Stimulated activated CD4-positive, alpha-beta T cell treated with anti-CD3 and anti-CD28 coated beads, Interleukin-15, amount 100 ng/mL, for 24 hours (primary cell): ENCODE measurements at places on chromosomes 1 and 21.

- DNase-seq = no peak
Measured at GRCh38 chr1:154940651-154941194, 4.2 kb upstream of the PMVK start.

DNA sequence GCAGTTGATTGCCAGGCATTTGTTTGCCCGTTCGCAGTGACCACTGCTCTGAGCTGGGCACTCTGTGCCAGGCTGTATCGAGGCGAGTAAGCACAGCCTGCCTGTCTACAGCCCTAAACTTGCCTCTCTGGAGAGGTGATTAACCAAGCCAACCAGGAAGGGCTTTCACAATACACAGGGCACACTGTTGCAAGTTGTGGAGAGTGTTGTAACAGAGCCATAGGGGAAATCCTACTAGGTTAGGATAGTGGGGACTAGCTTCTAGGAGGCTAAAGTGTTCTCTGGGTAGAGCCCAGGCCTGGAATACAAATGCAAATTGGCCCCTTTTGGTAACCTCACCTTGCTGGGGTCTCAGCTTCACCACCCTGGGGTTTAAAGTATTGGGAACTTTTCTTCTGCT lies 23.8 kb downstream of the PRDM2 start:
- DNase-seq = no peak

GRCh38 chr21:29187944-29188343 lies 57.5 kb downstream of the MAP3K7CL start:
- DNase-seq = no peak

DNA sequence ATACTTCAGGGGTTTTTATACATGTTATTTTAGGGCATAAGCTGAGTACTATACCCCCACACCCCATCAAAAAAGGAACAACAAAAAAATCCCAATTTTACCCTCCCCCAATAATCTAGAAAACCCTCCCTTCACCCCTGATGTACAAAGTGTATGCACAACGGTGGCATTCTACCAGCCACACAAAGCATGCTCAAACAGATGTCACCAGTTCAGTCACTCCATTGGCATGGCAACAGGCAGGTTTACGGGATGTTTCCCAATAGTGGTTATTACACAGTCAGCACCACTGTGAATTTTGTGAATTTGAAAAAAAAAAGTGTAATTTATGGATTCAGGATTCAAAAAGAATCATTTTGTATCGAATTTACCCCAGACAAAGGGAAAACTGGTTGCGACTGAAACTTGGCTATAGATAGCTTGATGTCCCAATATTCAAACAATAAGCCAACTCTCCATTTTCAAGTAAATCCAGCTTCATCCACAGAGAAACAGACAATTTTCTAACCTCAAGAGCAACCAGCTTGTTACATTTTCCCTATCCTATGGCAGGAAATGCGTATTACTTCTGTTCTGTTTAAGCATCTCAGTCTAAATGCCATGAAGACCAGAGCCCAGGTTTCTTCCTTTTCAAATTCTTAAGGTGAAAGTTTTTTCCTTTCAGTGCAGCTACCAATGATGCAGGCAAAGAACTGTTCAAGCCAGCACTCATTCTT lies 34.0 kb upstream of the SLC45A3 start:
- DNase-seq = no peak

DNA sequence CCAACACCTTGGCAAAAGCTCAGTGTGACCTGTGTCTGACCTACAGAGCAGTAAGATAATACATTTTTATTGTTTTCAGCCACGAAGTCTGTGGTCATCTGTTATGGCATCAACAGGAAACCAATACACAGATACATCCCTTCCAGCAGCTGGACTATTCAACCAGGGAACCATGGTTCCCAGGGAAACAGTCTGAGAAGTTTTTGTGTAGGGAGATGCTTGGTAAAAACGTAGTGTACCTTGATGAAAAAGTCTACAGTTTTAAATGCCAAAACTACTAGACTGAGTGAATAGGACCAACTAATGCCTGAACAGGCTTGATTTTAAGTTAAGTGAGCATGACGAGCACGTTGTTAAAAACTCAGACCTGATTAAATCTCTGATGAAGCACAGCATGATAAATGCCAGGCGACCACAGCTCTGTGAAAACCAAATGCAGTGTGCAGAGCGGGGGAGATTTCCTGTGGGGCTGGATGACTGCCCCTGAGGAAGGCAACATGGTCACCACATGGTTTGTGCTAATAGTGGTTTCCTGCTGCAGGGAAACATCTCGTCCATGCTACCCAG lies 228.9 kb downstream of the TNR start:
- peak; percentile 6 for DNase-seq

DNA sequence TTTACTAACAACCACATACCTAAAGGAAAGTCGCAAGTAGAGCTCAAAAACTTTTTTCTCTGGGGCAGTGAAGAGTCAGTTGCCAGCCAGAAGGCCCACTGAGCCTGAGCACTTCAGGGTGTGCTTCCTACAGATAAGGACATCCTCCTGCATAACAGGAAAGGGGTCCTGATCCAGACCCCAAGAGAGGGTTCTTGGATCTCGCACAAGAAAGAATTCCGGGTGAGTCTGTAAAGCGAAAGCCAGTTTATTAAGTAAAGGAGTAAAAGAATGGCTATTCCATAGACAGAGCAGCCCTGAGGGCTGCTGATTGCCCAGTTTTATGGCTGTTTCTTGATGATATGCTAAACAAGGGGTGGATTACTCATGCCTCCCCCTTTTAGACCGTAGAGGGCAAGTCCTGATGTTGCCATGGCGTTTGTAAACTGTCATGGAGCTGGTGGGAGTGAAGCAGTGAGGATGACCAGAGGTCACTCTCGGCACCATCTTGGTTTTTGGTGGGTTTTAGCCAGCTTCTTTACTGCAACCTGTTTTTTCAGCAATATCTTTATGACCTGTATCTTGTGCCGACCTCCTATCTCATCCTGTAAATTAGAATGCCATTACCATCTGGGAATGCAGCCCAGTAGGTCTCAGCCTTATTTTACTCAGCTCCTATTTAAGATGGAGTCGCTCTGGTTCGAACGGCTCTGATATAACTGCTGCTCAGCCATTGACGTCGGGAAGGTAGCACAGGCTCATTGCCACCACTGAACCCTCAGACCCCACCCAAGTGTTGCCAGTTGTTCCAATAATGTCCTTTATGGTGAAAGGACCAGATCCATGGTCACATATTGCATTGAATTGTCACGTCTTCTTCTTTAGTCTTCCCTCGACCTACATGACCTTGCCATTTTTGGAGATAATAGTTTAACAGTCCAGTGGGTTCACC lies 96.6 kb upstream of the ERRFI1 start:
- no peak for DNase-seq

GRCh38 chr1:164736137-164736536 lies 177.2 kb downstream of the PBX1 start:
- no peak for DNase-seq

DNA sequence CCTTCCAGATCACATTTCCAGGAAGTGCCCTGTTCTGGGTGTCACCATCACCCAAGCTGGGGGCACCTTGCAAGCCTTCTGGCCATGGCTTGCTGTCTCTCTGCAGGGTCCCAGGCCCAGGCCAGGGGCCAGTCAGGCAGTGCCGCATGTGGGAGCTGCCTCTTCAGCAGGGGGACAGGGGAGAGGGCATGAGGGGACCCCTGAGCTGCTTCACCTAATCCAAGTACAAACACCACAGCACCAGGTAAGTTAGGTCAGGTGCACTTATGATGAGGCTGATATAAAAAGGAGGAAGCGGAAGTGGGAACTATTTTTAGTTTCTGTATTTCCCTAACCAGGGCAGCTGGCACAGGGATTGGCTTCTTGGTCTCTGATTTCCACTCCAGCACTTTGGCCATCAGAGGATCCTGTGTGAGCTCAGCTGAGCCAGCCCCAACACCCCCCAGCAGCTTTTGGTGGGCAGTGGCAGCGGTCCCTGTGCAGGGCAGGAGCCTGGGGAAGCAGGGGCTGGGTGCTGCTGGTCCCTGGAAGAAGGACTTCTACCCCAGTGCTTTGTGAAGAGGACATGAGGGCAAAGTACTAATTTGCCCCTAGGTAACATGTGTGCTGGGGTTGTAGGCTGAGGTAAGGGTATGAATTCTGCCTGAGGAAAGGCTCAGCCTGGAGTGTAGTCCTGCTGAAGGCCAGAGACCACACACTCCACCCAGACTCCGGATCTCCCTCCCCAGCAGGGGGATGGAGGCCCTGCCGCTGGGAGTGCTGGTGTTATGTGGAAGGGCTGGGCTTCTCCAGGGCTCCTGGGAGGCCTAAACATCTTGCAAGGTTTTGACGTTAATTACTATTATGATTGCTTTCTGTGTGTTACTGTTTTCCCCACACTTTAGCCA lies 3.3 kb upstream of the PCBP3 start:
- DNase-seq = no peak

GRCh38 chr1:110050602-110051261 lies 16.3 kb downstream of the STRIP1 start:
- no peak for DNase-seq

GRCh38 chr1:70265946-70266345 lies 44.8 kb downstream of the SRSF11 start:
- DNase-seq = no peak
